IPS DF 6.9 (cell line): ENCODE measurements at places on chromosomes 3 and 15.

GRCh38 chr3:120838441-120839091 is 69.4 kb upstream of the STXBP5L start:
- no peak for DNase-seq

DNA sequence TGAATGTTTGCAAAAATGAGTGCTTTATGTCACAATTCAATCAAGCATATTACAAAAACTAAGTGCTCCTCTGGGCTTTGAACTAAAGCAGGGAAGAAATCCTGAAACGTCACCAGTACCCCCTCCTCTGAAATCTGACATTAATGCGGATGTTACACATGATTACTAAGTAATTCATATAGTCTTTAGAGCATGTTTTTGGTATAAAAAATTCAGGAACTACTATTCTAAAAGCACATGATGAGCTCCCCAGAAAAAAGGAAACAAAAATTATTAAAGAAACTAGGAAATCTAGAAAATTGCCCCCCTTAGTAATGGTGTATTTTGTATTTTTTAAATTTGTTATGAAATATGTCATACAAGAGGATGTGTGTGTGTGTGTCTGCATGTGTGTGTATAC is 87.7 kb downstream of the MYO5A start:
- DNase-seq: no peak

DNA sequence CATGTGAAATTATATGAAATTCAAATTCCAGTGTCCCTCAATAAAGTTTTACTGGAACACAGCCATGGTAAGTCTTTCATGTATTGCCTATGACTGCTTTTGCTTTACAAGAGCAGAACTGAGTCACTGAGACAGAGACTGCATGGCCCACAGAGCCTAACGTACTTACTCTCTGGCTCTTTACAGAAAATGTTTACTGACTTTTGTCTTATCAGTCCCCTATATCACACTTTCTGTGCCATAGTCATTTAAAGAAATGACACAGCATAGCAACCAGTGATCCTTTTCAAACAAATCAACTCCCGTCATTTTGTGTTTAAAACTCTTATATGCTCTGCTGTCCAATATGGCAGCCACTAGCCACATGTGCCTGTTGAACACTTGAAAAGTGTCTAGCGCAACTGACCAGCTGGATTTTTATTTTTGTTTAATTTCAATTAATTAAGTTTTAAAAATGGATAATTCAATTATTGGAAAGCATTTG is 129.7 kb upstream of the CDIN1 start:
- no peak for DNase-seq

DNA sequence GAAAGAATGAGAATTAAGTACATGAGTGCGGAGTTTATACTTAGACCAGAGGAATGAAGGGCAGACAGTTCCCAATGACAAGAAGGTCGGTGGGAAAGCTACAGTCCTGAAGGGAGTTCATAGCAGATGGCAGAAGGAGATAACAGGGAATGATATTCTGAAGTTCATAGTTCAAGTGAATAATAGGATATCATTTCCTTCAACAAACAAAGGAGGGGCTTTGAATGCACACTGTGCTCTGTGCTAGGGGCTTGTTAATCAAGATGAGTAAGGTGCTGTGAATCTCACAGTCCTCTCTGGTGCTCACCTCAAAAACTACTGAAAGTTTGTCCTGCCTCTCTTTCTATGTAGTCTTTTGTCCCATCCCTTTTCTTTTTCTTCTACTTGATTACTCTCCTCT is 41.9 kb downstream of the SIDT1 start:
- DNase-seq: no peak

GRCh38 chr15:35956056-35956455 is 410.1 kb upstream of the DPH6 start:
- no peak for DNase-seq
